ENCODE measurements at places on chromosomes 1 and 21. TPM values are rescaled to one million over a fixed set of nuclear protein-coding genes. Genes with fewer than 3 reads are reported as not detected.

The RYR2 gene
- 0.02 TPM for total RNA-seq

The PDE4B gene
- total RNA-seq = 53.9 TPM

The EPHB2 gene
- total RNA-seq = 0.22 TPM

DNA sequence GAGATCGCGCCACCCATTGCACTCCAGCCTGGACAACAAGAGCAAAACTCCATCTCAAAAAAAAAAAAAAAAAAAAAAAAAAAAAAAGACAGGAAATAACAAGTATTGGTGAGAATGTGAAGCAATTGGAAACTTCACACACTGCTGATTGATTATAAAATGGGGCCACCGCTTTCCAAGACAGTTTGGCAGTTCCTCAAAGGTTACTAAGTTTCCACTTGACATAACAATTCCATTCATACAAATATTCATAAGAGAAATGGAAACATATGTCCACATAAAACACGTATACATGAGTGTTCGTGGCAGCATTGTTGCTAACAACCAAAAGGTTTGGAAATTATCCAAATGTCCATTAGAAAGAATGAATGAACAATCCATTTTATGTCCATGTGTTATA is 26.3 kb downstream of the USP24 start:
- DNase-seq = no peak

DNA sequence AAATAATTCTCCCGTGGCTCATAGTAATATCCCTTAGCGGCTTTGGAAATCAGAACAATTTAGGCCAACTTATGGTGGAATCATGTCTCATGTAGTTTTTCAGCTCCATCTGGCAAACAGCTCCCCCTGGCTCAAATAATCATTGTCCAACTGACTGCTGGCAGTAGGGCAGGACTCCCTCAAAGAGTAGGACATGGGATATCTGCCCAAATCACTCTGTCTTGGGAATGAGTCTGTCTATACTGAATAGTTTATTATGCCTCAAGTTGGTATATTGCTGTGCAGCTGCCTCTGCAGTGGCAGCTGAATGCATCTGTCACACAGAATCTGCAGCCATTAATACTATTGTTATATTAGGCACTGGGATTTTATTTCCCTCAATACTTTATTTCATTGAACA is 255.7 kb downstream of the COL11A1 start:
- DNase-seq = no peak

DNA sequence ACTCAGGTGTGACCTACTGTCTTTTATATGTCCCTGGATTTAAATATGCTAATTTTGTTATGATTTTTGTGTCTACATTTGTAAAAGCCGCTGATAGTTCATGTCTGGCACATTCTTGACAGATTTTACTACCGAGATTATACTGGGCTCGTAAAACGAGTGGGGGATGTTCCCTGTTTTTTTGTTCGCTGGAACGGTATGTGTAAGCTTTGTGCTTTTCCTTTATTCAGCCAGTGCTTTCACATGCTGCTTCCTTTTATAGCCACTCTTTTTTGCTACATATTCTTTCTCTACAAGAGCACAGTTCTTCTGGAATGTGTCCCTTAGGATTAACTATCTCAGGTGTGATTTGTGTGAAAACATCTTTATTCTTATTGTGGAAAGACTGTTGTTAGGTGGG is 46.6 kb downstream of the ADARB1 start:
- no peak for DNase-seq

DNA sequence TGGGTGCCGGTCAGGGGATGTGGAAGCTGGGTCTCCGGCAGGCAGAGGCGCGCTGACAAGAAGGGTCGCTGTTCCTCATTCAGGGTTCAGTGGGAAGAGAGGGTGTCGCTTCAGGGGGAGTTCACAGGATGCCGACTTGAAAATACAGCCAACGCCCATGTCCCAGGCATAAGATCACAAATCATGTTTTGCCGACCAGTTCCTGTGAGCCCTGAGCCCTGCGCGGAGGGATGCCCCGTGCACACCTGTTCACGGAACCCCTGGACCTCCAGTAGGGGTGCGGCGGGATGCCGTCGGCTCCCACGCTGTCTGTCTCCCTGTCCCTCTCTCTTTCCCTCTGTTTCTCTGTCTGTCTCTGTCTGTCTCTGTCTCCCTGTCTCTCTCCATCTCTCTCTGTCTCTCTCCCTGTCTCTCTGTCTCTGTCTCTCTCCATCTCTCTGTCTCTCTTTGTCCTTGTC is 26.8 kb downstream of the TP73 start:
- no peak for DNase-seq

- no peak for DNase-seq
Observed at GRCh38 chr1:228284148-228284495, 76.3 kb downstream of the OBSCN start.
